GM04504 (cell line): ENCODE measurements at places on chromosomes 2 and 18.

DNA sequence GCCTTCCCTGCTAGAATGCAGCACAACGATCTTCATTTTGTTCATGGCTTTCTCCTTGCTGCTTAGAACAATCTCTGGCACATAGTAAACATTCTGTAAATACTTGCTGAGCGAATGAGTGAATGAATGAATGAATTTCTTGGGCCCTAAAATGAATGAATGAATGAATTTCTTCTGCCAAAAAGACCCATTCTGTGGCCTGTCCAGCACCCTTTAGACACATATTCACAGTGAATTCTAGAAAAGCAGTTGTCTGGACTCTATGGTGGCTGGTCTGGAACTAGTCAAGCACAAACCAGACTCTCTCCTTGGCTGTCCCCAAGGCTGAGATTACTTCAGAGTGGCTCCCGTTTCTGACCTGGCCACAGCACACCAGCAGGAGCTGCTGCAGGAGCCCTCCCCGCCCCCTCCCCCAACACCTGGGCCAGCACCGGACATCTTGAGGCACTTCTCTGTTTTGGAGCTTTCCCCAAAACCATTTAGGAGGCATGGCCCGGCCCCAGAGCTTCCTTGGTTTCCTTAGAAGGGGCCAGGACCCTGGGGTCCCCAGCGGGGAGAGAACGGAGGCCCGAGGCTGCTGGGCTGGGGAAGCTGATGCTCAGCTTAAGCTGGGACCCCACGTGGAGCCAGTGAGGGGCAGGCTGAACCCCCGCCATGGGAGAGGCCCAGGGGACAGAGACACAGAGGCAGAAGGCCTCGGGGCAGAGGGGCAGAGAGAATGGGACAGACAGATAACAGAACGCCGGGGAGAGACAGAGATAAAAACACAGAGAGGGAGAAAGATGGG, 159.0 kb downstream of the ZFP36L2 start:
- no peak for DNase-seq

GRCh38 chr2:74743039-74743438, 89.0 kb downstream of the SEMA4F start:
- DNase-seq: no peak

- no peak for DNase-seq
These were observed 88.8 kb downstream of the CD8B2 start for GRCh38 chr2:106575955-106576354.

GRCh38 chr2:229980431-229981184, 58.3 kb downstream of the FBXO36 start:
- no peak for DNase-seq

- DNase-seq: no peak
These were observed 745.6 kb upstream of the RAB6C start for GRCh38 chr2:129233751-129234406.

DNA sequence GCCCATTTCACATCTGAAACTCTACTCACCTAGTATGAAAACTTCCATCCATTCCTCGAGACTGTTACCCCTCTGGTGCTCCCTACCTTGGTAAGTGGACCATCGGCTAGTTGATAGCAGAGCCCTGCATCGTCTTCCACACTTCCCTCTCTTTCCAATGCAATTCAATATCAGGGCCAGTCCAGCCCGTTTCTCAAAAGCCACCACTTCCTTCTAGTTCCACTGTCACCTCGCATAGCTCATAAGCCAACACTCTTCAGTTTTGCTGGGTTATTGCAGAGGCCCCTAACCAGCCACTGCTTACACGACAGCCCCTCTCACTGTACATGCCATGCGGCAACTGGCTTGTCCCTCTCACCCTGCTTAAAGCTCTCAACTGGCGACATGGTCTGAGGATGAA, 10.2 kb upstream of the ZNF407 start:
- DNase-seq: no peak

GRCh38 chr2:46010925-46011490, 286.2 kb upstream of the EPAS1 start:
- no peak for DNase-seq

GRCh38 chr2:29420999-29421782, 306.0 kb downstream of the CLIP4 start:
- no peak for DNase-seq

GRCh38 chr2:54574107-54574859, 118.2 kb downstream of the SPTBN1 start:
- no peak for DNase-seq

DNA sequence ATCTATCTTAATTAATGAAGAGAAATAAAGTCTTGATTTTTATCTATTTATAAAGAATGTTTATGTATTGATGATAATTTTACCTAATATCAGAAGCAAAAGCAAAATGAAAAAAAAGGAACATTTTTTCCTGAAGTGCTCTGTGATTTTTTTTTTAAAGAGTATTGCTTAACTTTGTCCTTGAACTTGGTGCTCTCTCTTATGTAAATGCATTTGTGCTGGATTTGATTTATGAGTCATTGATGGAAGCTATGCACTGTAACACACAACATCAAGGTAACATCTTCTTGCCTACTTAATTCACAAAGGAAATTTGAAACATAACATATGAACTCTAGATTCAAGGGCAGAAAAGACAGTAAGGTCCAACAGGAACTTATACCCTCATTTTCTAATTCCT, 312.9 kb upstream of the CDH19 start:
- DNase-seq: no peak

- DNase-seq: no peak
These were observed 71.7 kb upstream of the SIX3 start for GRCh38 chr2:44869761-44870160.

DNA sequence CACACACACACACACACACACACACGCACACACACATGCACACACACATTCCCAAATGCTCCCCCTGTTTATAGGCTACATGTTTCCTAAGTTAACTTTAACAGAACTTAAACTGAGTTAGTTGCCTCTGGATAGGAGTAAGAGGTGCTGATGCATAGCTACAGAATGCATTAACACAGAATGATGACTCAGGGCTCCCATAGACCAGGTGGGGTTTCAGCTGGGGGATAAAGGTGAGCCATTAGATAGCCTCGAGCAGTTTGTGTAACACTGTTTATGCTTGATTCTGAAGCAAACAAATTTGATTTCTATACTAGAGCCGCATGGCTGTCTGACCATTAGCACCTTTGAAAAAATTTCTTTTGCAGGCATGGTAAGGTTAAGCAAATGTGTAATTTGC, 741.0 kb downstream of the PLCL1 start:
- DNase-seq: no peak

GRCh38 chr2:48711343-48711742, 44.2 kb downstream of the LHCGR start:
- DNase-seq: no peak
